ENCODE measurements at places on chromosomes 2 and 18.

DNA sequence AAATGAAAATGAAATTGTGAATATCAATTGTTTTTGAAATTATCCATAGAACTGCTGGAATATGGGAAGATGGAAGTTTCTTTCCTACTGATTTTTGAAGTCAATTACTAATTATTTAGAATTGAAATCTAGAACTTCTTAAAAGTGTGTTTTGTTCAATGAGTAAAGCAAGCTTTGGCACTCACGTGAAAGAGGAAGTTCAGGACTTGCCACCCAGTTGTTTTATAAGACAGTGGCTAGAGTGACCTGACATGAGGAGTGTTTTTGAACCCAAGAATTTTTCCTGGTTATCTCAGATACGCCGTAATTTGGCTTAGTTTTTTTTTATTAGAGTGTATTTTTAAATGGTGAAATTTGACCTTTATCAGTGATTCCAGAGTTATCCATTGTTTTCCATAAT, 3.5 kb downstream of the MXD1 start:
- peak; percentile 70 for DNase-seq

DNA sequence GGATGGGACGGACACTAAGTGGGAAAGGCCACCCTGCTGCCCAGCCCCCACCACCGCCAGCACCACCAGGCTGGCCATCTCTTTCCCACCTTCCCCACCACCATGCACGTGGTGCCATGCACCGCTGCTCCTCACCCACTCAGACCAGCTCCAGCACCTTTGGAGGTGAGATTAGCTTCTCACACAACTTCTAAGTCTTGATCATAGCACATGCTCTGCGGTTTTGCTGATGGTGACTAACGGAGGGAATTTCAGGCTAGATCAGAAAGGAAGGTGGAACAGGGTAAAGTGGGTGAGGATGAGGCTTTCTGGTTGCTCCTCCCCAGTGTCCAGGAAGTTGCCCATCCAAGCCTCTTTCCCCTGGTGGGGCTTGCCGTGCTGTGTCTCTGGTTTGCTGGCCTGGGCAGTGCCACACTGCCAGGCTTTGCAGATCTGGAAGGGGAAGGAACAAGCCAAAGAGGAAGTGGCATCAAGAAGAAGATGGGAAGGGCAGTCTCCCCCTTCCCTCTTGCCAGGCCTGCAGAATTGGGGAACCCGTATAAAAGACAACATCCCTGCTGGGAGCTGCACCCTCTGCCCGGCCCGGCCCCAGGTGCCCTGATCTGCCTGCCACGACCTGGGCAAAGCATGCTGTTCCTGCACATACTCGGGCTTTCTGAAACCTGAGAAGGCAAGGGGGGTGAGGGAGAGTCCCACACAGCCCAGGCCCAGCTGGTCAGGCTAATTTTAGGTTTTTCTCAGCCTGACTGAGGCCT, 44.3 kb upstream of the CAB39 start:
- peak; percentile 65 for DNase-seq

DNA sequence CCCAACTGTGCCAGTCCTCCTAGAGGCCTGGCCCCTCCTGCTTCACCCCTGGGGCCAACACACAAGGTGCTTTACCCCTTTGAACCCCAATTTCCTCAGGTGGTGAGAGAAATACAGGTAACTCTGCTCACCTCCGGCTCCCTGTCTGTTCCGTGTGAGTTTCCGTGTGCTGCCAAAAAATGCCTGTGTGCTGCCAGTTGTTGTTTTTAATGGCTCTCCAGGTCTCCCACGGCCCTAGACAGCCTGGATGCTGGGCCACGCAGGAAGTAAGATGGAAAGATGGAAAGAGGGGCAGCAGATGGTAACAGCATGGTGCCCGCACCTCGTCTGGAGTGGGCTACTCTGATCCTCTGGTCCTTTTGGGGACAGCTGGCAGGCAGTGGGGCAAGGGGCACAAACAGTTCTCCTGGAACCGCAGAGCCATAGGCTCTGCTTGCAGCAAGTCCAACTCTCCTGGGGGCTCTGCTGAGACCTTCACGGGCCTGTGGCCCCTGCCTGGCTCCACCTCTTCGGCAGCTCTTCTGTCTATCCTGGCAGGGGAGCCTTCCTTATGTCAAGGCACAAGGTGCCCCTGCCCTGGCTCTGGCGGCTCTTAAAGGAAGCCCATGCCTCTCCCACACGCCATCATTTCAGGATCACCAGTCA, 4.3 kb upstream of the ARHGEF4 start:
- no peak for DNase-seq

GRCh38 chr18:57533006-57533867, 53.3 kb downstream of the FECH start:
- no peak for DNase-seq

GRCh38 chr2:142682528-142682927, 194.9 kb upstream of the KYNU start:
- DNase-seq: peak; percentile 59

DNA sequence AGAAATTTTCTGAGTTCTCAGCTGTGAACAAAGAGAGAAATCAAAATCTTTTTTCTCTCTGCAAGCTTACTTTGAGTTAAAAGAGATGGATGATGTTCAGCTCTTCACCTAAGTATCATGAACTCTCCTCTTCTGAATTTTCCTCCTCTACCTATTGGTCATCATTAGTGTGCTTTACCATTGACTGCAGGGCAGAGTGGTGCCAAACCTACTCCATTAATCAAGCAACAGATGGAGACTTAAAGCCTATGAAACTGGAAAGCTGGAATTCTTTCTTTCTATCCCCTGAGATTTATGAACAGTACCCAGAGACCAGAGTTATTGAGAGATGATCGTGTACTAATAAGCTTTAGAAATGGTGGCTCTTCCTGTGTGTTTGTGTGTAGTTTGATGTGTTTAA, 31.3 kb upstream of the LINC00305 start:
- no peak for DNase-seq

DNA sequence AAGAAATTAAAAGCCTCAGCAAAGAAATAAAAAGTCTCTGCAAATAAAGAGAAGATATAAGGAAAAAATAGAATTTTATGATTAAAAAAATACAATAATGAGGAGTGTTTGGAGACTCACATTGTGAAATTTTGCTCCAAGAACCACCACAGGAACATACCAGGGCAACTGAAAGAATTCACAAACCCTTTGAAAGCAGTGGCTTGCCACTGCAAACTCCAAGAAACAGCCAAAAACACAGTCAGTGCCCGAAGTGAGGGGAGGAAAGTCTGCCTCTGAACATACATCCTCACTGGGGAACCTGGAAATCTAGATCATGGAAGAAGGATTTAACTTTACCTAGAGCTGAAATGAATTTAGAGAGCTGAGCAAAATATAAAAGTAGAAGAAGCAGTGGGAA, 33.1 kb downstream of the EVA1A start:
- no peak for DNase-seq

DNA sequence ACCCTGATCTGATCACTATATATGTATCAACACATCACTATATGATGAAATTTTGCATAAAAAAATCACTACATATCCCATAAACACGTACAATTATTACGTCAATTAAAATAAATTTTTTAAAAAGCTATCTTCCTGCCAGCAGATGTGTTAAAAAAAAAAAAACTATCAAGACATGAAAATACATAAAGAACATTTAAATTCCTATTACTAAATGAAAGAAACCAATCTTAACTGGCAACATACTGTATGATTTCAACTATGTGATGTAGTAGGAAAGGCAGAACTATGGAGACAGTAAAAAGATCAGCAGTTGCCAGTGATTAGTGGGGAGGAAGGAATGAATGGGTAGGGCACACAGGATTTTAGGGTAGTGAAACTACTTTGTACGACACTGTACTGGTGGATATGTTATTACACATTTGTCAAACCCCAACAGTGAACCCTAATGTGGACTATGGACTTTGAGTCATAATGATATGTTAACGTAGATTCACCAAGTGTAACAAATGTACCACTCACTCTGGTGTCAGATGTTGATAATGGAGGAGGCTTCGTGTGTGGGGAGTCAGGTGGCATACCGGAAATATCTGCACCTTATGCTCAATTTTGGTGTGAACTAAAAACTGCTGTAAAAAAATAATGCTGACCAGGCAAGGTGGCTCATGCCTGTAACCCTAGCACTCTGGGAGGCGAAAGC, 27.4 kb downstream of the USP34 start:
- DNase-seq: peak; percentile 83

DNA sequence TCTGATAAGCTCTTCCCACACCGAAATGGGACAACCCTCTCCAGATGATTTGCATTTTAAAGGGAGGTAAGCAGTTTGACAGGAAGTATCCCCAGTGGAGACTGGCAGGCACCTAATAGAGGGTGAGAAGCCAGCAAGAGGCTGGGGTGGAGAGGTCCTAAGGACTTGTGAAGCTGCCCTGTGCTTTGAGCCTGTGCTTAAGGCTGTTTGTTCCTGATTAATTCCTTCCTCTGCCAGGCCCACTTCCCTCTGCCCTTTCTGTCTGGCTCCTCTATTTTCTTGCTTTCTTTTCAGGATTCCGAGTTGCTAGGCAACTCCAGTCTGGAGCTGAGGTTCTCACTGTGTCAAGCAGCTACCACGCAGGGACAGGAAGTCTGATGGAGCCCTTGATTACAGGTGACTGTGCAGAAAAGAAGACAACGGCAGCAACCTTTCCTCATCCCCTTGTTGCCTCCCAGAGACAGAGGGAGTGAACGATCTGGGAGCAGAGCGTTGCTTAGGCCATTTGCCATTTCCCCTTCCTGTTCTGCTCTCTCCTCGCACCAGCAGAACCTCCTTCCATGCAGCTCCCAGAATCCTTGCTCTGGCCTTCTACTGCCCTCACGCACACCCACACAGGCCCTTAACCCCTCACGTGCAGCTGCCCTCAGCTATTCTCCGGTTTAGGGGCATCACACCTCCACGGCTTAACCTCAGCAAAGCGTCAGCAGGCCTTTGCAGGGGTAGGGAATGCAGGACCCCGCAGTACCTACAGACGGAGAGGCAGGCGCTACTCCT, 103.6 kb upstream of the CELF4 start:
- no peak for DNase-seq

GRCh38 chr2:228655331-228655730, 473.8 kb upstream of the SPHKAP start:
- DNase-seq: no peak

DNA sequence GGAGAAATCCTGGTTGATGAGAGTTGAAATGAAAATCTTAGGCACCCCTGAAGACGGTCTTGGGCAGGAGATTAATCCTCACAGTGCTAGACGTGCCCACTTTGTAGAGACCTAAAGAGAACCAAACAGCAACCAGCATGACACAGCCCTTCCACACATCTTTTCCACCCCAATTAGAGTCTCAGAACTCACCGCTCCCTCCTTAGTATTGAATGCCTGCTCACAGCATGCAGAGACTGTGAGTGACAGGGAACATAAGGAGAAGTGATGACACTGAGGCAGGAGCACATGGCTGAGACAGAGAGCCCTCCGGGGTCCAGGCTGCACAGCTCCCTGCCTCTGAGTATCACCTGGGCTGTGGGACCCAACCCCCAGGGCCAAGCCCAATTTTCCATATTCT, 367.6 kb downstream of the EIPR1 start:
- no peak for DNase-seq

DNA sequence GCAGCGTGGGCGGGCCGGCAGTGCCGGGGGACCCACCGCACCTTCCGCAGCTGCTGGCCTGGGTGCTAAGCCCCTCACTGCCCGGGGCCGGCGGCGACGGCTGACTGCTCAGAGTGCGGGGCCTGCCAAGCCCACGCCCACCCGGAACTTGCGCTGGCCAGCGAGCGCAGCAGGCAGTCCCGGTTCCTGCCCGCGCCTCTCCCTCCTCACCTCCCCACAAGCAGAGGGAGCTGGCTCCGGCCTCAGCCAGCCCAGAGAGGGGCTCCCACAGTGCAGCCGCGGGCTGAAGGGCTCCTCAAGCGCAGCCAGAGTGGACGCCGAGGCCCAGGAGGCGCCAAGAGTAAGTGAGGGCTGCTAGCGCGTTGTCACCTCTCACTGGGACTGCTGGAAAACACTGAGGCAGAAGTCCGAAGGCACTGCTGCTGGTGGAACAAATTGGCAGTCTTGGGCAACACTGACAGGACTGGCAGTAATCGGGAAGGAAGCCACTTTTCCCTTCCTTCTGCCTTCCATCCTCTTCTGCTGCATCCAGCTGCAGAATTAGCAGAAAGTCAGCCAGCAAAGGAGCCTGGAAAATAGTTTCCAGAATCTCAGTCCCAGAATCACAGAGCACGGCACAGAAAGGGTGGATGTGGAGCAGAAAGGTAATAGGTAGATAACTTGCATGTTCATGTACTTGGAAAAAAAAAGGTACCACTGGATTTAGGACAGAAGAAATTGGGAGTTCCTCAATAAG, 179.4 kb upstream of the FN1 start:
- DNase-seq: no peak

GRCh38 chr2:10984418-10985135, 72.8 kb downstream of the KCNF1 start:
- DNase-seq: no peak

- DNase-seq: peak; percentile 74
Observed at GRCh38 chr2:9699139-9700108, 68.6 kb upstream of the YWHAQ start.

DNA sequence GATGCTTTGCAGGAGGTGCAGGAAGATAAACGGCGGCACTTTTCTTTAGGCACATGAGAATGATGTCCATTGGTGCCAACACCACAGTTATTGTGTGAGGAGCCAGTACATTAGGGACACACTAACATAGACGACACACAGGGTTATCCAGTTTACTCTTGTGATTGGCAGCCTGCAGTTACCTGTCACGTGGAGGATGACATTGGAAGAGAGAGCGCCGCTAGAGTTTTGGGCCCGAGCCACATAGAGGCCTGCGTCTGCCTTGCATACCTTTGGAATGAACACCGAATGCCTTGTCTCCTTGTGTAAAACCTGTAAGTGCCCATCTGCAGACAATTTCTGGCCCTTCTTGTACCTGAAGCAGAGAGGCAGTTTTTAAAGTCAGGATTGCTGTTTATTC, 26.9 kb upstream of the TTN start:
- no peak for DNase-seq

- DNase-seq: no peak
Observed at GRCh38 chr18:44805643-44806042, 125.0 kb downstream of the SETBP1 start.

DNA sequence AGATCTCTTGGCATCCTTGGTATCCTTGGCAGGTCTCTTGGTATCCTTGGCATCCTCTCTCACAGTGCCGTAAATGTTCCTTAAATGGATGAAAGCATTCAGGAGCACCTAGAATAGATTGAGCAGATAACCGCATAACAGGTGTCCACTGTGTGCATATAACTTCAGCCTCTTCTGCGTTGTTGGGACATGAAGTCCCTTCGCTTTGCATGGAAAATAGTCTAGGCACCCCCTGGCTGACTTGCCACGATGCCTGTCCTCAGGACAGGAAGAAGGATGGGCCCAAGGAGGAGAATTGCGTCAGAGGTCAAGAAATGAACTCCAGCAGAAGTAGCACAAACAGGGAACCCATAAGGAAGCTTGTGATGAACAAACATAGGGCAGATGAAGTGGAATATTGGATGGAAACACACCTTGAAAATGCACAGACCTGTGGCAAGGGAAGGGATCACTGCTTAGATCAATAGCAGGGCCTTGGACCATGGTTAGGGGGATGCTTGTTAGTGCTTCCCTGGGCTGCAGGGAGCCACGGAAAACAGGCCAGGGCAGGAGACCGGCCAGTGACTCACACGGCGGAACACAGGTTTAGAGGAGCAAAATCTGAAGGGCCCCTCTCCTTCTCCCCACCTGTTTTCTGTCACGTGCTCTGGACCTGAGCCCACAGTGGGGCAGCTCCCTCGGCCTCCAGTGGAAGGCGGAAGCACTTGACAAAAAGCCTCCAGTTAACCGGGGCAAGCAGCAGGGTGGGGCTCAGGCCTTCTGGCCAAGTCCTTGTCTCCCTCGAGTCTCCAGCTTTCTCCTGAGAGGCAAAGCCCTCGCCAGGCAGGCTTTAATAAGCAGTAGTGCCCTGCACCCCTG, 99.2 kb upstream of the ASAP2 start:
- no peak for DNase-seq

All from inflammatory macrophage treated with lipopolysaccharide for 4 hours (primary cell).